Effector memory CD4-positive, alpha-beta T cell (primary cell): ENCODE measurements at places on chromosomes 13 and 19.

- no peak for DNase-seq
These were observed 149.8 kb downstream of the DLEU7 start for GRCh38 chr13:50693727-50694126.

DNA sequence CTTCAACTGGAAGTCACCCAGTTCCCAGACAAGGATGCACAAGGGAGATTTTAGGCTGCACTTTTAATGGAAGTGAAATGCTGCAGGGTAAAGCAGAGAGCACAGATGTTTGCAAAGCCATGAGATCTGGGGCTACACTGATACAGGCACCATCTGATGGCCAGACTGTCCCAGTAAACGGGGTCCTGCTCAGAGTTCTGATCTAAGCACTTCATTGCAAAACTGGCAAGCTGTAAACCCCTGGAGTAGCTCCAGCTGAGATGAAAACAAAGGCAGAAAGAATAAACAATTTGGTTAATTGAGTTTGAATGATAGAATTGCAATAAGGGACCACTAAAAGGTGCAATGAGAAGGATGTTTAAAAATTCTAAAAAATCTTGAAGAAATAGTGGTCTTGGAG, 197.1 kb downstream of the OXGR1 start:
- no peak for DNase-seq

DNA sequence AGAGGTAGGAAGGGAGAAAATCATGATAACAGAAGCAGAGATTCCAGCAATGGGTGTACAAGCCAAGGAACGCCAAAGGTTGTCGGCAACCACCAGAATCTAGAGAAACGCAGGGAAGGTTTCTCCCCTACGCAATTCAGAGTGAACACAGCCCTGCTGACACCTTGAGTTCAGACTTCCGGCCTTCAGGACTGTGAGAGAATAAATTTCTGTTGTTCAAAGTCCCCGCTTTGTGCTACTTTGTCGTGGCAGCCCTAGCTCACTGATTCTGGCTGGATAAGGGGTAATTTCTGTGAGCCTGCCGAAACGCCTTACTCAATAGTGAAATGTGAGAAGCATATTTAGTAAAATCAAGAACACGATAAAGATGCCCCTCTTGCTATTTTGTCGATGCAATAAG, 5.3 kb upstream of the CLEC4G start:
- no peak for DNase-seq

DNA sequence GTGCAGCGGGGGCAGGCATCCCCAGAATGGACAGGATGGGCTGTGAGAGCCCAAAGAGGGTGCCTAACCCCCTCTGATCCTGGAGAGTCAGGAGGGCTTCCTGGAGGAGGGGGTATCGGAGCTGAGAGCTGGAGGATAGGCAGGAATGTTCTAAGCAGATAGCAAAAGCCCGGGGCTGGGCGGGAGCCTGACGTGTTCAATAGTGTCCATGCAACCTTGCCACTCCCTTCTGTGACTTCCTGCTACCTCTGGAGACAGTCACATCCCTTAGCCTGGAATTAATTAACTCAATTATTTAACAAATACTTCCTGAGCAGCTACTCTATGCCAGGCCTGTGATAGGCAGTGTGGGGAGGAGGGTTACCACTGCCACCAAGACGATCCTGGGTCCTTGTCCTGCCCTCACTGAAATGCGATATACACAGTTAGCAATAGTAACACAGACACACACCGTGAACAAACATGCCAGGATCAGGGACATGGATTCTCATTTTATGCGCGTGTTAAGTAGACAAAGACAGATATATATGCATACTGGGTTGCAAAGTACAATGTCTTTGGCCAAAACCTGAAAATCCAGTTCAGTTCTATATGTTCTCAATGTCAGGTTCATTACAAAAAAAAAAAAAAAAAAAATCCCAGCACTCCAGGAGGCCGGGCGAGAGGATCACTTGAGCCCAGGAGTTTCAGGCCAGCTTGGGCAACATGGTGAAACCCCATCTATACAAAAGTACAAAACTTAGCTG, 10.7 kb downstream of the AP2S1 start:
- DNase-seq, result no peak

- no peak for DNase-seq
These were observed 1.9 kb downstream of the CCNE1 start for GRCh38 chr19:29813642-29814041.

- DNase-seq, result no peak
These were observed 907.9 kb downstream of the PCDH9 start for GRCh38 chr13:66322193-66322740.

GRCh38 chr13:101332583-101332982, 83.7 kb downstream of the NALCN start:
- DNase-seq, result no peak

GRCh38 chr13:44380404-44381165, 7.0 kb downstream of the SERP2 start:
- no peak for DNase-seq

DNA sequence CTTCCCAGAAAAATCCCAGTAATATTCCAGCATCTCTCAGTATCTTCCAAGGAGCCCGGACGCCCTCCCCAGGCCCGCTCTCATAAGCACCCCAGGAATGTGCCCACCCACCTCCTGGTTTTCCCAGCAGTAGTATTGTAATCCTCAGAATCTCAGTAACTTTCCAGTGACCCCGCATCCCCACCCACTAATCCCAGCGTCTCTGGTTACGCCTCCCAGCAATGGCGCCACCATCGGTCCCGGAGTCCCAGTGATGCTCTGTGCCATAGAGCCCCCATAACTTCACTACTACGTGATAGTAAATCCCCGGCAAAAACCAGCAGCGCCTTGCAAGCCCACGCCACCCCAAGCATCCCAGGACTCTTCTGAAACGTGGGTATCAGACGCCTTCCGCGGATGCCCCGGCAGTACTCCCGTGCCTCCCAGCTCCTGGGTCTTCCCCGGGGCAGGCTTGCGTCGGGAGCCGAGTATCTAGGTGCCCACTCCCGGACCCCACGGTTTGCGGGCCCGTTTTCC, 928 bp upstream of the PNPLA6 start:
- DNase-seq, result no peak

DNA sequence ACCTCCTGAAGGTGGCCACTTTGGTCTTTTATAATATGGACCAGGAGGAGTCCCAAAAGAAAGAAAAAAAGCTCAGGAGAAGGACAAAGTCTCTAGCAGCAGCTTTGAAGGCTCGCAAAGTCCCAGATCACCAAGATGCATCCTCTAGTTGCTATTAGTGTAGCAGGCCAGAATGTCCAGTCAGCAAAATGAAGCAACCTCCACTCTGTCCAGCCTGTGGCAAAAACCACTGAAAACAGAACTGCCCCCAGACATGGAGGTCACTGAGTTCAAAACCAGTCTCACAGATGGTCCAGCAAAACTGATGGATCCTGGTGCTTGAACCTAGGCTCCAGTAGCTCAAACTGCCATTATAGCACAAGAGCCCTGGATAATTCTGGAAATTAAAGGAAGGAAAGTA, 10.4 kb downstream of the LILRB4 start:
- DNase-seq, result no peak

DNA sequence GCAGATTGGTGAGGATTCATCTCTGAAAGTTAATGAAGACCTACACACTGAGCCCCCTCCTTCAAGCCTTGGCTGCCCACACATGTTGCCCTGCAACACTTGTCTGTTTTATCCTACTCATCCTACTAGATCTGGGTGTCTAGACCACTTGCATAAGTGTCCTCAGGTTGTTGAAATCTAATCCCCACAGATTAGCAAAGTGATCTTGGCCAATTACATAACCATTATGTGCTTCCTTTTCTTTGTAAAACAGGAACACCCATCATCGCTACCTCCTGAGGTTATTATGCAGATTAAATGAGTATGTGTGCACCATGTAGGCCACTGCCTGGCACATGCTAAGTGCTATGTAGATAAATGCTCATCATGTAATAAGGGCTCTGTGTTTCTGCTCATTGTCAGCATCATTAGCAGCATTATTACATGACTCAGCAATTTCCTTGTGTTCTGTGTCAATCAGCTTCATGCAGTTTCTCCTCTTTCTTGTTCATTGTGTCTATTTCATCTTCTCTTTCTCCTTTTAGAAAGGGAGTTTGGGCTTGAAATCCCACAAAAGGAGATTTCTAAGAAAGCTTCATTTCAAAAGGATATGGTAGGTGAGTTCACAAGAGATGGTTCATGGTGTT, 15.1 kb downstream of the ZNF175 start:
- DNase-seq, result no peak

DNA sequence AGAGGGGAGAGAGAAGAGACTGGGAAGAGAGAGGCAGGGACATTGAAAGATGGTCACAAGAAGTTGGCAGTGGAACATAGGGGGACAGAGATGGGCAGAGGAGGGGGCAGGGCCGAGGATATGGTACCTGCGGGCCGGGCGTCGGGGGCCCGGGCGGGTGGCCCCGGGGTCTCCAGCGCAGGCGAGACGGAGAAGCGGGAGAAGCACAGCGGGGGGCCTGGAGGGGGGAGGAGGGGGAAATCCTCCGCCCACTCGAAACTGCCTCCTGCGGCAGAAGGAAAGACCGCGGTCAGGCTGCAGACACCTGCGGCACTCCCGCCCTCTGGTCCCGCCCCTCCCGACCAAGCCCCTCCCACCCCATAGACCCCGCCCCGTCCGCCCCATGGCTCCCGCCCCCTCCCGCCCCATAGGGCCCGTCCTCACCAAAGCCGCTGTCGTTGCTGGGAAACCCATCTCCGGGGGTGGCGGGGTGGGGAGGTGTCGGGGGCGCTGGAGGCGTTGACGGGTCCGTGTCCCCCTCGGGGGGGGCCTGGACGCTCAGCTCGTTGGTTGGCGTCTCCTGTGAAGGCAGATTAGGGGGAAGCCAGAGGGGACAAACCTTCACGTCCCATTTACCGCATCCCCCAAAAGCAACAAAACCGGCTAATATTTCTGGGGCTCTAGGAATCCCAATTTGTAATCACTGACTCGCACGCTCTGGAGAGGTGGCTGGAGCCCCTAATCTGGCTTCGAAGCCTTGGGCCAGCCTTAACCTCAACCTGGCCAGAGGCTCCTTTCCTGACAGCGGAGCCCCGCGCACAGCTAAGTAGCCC, 20.4 kb downstream of the LMTK3 start:
- DNase-seq, result peak; percentile 51

GRCh38 chr19:2750808-2751437, 11.1 kb upstream of the SLC39A3 start:
- no peak for DNase-seq

- no peak for DNase-seq
These were observed 127.1 kb downstream of the GGACT start for GRCh38 chr13:100461309-100462030.

DNA sequence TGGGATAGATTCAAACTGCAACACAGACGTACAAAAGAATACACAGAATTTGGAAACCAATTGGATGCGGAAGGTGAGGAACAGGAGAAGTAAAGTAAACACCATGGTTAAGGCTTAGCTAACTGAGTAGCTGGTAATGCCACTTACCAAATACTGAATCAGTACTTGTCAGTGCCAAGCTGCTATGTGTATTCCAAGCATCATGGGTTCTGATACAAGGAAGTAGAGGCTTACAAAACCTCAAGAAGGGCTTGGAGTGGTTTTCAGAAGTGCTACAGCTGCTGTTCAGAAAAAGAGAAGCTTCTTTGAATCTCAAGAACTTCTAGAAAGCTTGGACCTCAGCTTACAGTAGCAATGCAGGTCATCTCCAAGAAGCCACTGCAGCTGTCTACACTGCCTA, 35.9 kb upstream of the DCT start:
- no peak for DNase-seq

DNA sequence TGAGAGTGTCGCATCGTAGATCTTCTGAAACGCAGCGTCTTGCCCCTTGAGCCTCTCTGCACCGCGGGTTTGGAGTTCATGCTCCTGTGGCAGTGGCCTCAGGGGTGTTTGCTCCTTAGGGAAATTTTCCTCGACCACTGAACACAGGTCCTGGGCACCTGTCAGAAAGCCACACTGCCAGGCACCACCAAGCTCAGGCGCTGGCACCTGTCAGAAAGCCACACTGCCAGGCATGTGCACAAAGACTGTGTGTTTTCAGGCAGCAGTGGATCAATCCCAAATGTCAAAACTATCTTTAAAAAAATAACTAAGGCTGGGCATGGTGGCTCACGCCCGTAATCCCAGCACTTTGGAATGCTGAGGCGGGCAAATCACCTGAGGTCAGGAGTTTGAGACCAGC, 87.1 kb downstream of the ATP11A start:
- no peak for DNase-seq

- peak; percentile 28 for DNase-seq
These were observed 959 bp downstream of the PDS5B start for GRCh38 chr13:32587011-32587810.

DNA sequence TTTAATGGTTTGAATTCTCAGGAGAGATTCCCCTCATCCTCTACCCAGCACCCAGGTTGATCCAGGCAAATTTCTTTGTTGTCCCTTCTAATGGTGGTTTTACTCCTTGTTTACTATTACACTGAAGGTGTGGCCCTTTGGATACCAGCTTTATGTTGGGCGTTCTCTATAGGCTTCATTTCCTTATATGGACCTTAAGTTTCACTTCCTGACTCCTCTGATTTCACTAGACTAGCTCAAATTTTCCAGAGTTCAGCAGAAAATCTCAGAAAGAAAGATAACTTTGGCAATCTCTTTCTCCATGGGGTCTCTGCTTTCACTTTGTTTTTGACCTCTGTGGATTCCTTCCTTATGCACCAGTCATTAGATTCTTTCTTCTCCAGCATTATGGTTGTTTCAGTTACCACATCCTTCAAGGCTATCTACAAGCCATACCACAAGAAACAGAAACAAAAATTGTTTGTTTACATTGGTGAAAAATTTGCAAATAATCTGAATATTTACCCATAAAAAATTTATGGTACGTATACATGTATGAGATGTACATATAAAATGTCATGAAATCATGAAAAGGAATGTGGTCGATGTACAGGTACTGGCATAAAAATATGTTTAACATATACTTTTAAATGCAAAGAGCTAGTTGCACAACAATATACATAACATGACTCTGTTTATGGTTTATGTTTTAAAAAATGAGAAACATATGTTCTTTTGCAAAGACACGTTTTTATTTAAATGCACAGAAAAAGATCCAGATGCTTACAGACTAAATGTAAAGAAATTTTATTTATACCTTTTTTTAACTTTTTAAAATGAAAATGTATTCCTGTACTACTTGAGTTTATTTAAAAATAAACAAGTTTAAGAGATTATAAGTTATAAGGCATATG, 212.6 kb downstream of the LACC1 start:
- no peak for DNase-seq

DNA sequence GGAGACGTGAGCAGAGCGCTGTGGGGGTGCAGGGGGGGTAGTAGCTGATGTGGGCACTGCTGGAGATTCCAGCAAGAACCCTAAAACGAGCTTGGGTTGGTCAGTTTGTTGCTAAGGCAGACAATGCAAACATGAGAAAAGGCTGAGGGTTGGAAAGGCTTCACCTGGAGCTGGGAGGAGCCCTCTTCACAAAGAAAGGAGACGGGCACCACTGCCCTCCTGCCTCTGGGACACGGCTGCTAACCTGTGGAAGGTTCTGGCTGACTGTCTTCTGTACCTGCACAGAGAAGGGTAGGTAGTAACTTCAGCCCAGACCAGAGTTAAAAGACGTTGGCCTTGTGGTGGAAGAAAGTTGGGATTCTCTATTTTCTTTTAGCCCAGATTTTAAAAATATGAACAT, 108.7 kb downstream of the SUCLA2 start:
- DNase-seq, result no peak
